Breast epithelium (tissue), 4 donors: ENCODE measurements at places on chromosomes 1 and 21. TPM values are rescaled to one million over a fixed set of nuclear protein-coding genes. Genes with fewer than 3 reads are reported as not detected.

DNA sequence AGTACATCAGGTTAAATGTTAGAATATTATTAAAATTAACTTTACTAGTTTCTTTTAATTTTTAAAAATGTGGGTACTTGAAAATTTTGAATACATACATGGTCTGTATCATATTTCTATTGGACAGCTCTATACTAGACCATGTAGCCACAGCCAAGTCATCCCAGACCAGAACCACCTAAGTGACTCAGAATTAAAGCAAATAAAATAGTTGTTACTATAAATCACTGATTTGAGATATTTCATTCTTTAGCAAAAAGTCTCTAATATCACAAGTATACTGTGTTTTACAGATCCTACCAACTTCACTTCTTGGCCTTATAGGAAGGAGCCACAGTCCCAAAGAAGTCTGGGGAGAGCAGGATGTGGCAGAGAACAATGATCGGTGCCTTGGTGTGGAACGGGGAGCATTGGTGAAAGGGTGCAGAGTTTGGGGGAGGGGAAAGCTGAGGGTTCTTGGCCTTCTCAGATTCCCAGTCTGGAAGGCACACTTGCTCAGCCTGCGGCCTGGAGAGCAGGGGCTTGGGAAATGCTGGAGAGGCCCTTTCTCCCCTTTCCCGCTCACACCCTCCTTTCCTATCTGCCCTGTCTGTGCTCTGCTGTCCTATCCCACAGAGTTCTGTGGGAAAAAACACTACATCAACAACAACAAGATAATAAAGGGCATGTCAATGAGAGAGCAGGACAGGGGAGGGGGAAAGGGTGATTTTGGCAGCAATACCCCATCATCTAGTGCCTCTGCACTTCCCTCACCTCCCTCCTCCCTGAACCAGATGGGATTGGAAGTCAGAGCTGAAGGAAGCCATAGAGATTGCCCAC lies 122.1 kb downstream of the NGF start:
- H3K4me1 ChIP-seq = no peaks in the 10 kb centered on the region
- no peak overlapping the region for H3K27ac ChIP-seq
- H3K36me3 ChIP-seq = no peaks in the 10 kb centered on the region
- DNase-seq = no peak
- no peaks in the 10 kb centered on the region for H3K27me3 ChIP-seq

- no peaks in the 10 kb centered on the region for H3K4me1 ChIP-seq
- H3K4me3 ChIP-seq = no peak overlapping the region
- H3K27ac ChIP-seq = no peak overlapping the region
Measured at GRCh38 chr1:48572646-48573258, 100.7 kb upstream of the SPATA6 start.

- DNase-seq = no peak
- no peak overlapping the region for H3K4me3 ChIP-seq
- no peaks in the 10 kb centered on the region for H3K27me3 ChIP-seq
- no peaks in the 10 kb centered on the region for H3K4me1 ChIP-seq
Measured at GRCh38 chr1:22350171-22350923, 101.3 kb upstream of the ZBTB40 start.

- no peak overlapping the region for H3K27ac ChIP-seq
- H3K4me3 ChIP-seq = no peak overlapping the region
- no peaks in the 10 kb centered on the region for H3K27me3 ChIP-seq
- DNase-seq = no peak
Measured at GRCh38 chr1:207935166-207935583, 24.2 kb upstream of the CD34 start.

The AADACL3 gene
- total RNA-seq = not detected

The TCHH gene
- 0.15 TPM for total RNA-seq

The SFN gene
- total RNA-seq = 18.4 TPM

The FAM20B gene
- 28.8 TPM for total RNA-seq
